ENCODE measurements at places on chromosomes 13 and 19. TPM values are rescaled to one million over a fixed set of nuclear protein-coding genes. Genes with fewer than 3 reads are reported as not detected.

The LILRB4 gene
- not detected for total RNA-seq

The THSD1 gene
- total RNA-seq = 54.3 TPM

The CAMSAP3 gene
- total RNA-seq = under 0.01 TPM

The GIPR gene
- total RNA-seq = 0.15 TPM

The JAK3 gene
- 1.6 TPM for total RNA-seq

The PRSS57 gene
- total RNA-seq = not detected

The KIR3DL1 gene
- total RNA-seq = not detected

The HSPB6 gene
- total RNA-seq = 0.65 TPM

The METTL21C gene
- not detected for total RNA-seq

The OVOL3 gene
- not detected for total RNA-seq

The NBEA gene
- total RNA-seq = 3.2 TPM

The TNNT1 gene
- 1.4 TPM for total RNA-seq

The UBE2L5 gene
- not detected for total RNA-seq

The MYO1F gene
- not detected for total RNA-seq

All from epithelial cell of umbilical artery (primary cell).